Endothelial cell of umbilical vein (primary cell): ENCODE measurements at places on chromosomes 1 and 21. TPM values are rescaled to one million over a fixed set of nuclear protein-coding genes. Genes with fewer than 3 reads are reported as not detected.

The LCE2B gene
- total RNA-seq: not detected in 2 replicates

The ANKRD35 gene
- 0.14 and 0.20 TPM in 2 replicates for total RNA-seq

The CLCA4 gene
- not detected in 2 replicates for total RNA-seq

DNA sequence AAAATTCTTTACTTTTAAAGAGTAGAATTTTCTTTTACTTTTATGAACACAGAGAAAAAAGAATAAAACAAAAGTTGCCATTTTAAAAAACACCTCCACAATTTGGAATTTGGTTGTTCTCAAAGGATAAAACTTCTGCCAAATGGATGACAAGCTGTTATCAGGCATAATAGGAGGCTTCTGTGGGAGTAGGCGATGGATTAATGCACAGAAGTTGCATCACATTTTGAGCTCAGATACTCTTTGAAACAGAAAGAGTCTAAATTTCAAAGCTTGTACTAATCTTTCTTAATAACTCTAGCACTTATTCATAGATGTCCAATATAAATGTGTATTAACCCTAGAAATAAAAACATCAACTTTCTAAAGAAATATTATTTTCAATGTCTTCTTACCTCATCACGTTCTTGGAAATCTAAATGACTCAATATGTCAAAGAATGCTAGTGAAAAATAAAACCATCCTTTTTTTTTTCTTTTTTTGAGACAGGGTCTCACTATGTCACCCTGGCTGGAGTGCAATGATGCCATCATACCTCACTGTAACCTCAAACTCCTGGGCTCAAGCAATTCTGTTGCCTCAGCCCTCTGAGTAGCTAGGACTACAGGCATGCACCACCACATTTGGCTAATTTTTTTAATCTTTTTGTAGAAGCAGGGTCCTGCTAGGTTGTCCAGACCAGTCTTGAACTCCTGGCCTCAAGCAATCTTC, 112.8 kb upstream of the USP25 start:
- DNase-seq: no peak

GRCh38 chr1:25845664-25846063, 13.6 kb downstream of the AUNIP start:
- no peak for DNase-seq

GRCh38 chr1:15236321-15236721, 10.7 kb upstream of the FHAD1 start:
- no peak for DNase-seq

DNA sequence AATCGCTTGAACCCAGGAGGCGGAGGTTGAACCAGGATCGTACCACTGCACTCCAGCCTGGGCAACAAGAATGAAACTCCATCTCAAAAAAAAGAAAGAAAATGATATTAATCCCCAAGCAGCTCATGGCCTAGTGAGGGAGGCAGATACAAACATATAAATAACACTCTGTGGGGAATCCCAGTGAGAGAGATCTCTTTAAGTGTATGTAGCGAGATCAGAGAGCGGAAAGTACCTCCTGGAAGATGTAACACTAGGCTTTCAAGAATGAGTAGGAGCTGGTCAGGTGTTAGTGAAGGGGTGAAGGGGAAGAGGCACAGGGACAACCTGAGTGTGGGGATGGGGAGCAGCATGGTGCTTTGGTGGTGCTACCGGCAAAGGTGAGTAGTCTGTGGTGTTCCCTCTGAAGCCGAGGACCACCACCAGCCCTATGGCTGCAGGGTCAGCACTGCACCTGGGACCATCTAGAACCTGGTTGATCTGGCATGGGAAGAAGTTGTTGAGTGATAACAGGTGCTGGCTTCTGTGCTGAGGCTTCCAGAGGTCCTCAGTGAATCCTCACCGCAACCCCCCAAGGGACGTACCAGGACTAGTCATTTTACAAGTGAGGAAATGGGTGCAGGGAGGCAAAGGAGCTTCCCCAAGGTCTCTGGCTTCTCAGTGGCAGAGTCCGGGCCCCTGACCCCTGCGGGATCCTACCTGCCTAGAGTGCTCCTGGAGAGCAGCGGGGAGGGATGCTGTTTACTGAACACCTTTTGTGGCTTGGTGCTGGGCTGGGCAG, 367.6 kb upstream of the VAMP3 start:
- DNase-seq: no peak
